ENCODE measurements at places on chromosomes 2 and 18.
A peak's percentile ranks its signal among the peaks of the same experiment; 100 is the strongest.

DNA sequence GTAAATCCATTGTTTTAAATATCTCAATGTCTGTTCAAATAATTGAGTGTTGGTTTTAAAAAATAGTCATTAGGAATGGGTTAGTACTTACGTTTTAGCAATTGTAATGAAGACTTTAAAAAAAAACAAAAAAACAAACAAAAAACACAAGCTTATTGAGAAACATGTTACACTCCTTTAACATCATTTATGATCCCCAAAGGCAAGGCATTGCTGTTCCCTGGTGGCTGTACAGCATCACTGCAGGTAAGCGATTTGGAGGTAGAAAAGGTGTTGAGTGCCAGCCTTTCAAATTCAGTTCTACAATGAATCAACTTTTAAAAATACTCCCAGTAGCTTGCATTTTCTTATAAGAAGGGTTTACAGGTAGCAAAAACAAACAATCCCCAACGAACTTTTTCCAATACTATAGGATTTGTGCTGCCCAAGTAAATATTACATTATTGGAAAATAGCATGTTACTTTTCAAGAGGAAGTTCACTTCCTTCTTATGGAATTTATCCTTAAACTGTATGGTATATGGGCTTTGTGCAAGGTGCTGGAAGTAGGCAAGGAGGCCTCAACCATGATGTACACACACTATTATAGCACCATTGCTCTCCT, 27.5 kb downstream of the CNRIP1 start:
- no peak for DNase-seq

DNA sequence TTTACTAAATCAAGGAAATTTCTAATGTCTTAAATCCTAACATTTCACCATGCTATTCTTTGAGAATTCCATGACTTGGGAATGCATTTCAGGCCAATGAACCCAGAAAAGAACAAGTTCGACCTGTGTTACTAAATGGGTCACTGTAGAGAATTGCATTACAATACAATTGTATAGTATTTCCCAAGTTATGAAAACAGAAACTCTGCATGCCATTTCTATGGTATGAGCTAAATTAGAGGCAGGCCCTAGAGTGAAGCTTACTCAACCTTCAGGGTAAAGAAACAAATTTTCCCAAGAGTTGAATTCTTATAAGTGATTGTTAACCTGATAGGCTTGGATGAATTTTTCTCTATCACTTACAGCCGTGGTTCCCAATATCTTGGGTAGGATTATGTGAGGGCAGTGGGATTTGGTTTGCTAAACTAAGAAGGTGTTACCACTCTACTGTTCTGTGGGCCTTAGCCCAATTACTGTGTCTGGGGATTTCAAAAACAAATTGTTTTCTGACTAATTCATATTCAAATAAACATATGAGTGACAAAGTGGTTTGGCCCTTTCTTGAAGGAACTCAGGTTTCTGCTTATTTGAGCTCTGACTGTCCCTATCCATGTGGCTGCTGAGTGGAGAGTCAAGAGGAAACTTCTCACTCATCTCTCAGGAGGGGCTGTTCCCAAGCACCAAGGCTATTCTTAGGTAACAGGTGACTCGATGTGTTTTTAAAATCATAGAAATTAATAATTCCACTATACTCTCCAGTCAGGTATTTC, 11.2 kb upstream of the SERPINB7 start:
- no peak for DNase-seq

GRCh38 chr2:204335451-204336058, 209.7 kb upstream of the PARD3B start:
- DNase-seq = no peak

GRCh38 chr2:149169656-149170055, 131.2 kb downstream of the LYPD6B start:
- no peak for DNase-seq

DNA sequence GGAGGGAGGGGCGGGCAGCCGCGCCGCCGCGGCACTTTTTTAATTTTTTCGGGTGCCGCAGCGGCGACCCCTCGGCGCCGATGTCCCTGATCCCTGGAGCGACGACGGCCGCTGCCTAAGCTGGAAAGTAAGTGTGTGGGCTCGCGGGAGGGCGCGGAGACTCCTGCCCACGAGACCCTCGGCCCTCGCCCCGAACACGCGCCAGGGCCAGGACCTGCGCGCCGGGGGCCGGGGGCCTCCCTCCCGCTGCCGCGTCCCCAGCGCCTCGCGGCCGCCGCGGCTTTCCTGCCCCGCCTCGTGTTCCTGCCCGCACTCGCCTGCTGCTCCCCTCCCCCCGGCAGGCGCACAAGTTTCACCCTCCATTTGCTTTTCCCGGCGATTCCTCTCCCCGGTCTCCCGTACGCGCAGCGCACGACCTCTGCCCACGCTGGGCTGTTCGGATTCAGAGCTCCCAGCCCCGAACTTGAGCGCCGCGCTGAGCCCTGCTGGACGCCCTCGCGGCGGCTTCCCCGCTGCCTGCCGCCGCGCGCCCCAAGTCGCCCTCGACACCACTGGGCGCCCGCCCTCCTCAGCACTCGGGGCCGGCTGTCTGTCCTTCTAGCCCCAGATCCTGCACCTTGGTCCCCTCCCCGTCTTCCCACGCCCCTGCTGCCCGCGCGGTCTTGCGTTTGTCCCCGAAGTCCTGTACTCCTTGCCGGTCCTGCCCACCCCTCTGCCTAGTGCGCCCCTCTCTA, 507 bp downstream of the PKP4 start:
- DNase-seq = peak; percentile 41

DNA sequence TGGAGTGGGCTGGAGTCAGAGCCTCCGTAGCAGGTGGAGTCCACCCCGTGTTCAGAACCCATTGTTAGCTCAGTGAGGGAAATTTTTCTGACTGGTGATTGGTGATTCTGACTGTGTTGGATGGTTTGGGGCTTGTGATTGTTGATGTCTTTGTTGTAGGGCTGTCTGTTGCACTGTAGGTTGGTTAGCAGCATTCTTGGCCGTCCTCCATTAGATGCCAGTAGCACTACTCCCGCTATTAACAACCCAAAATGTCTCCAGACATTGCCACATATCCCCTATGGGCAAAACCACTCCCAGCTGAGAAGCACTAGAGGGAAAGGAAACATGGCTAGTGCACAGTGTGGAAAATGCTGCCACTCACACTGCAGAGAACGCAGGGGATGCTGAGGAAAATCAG, 51.7 kb downstream of the ARMC9 start:
- no peak for DNase-seq

DNA sequence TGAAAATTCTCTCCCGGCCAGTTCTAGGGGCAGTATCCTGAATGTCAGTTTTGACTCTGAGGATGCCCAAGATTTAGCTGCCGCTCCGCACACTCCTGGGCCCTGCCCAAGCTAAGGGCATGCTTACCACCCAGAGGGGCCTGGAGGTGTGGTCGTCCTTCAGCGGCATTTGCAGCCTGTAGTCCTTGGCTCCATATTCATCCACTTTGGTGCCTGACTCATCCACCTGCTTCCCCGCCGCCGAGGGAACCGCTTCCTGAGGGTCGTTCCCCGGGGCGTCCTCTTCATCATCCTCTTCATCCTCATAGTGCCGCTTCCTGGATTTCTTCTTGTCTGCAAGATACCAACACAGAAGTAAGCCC, 577 bp downstream of the ERCC3 start:
- DNase-seq = no peak

GRCh38 chr2:137005210-137005609, 239.9 kb downstream of the THSD7B start:
- no peak for DNase-seq

DNA sequence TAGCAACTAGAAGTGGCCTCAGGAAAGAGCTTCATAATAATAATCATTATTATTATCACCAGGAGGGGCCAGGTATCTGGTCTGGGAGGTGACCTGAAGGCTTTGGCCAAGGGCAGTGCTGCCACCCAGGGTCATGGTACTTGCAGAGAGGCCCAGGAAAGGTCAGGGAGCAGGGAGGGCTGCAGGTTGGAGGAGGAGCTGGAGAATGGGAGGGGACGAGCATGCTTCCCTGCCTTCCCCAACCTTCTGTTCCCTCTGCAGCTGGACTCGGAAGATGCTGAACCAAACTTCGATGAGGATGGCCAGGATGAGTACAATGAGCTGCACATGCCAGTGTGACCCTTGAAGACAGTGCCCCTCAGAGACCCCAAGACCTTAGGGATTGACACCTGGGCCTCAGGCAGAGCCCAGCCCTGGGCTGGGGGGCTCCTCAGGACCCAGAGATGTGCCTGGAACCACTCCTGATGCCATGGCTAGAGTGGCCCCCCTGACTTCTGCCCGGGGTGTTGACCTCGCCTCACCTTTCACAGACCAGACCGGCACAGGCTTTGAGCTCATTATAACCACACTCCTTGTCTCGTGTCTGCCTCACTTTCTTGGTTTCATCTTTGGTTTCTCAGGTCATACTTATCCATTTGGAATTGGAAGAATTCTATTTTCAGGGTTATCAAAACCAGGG, 14.1 kb downstream of the SLC4A3 start:
- no peak for DNase-seq

- DNase-seq = no peak
Measured at GRCh38 chr2:506451-506850, 170.8 kb downstream of the TMEM18 start.

- DNase-seq = no peak
Measured at GRCh38 chr2:109120166-109120565, 8.8 kb upstream of the SH3RF3 start.

DNA sequence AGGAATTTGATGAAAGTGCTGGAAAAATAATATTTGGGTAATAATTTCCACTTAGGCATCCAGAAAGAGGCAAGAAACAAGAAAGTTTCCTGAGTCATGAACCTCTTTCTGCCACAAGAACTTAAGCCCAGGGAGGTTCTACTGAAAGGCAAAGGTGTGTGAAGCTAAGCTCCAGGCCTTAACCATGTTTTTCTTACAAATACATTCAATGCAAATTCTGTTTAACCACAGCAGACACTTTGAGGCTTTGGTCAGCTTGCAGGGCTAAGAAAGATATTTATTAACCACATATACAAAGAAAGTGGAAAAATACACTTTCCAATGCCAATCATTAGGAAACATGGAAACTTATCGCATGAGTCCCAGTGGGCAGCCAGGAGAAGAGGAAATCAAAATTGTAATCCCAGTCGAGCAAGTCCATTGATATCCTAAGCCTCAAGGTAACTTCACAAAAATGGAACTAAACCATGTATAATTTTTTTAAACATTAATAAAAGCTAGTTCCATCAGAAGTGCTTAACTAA, 68.3 kb downstream of the PIEZO2 start:
- no peak for DNase-seq

DNA sequence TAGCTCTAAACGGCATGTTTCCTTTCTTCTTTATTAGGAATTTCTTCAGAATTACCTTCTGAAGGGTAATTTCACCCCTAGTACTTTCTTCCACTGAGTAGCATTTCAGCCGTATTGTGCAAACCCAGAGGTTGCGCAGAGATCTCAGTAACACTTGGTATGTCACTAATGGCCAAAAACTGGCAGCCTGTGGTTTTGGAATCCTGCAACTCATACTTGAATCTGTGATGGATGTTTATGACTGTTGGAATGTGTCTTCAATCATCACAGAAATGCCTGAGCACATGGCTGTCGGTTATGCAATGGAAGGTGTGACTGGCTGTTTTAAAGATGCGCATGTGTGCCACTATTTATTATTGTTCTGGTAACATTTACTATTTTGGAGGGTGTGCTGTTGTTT, 100.0 kb downstream of the COLEC12 start:
- no peak for DNase-seq

- no peak for DNase-seq
Measured at GRCh38 chr2:33210626-33211025, 263.9 kb downstream of the LTBP1 start.

- DNase-seq = no peak
Measured at GRCh38 chr2:172953411-172953810, 122.2 kb upstream of the MAP3K20 start.

GRCh38 chr2:196143730-196144131, 27.6 kb downstream of the STK17B start:
- no peak for DNase-seq

DNA sequence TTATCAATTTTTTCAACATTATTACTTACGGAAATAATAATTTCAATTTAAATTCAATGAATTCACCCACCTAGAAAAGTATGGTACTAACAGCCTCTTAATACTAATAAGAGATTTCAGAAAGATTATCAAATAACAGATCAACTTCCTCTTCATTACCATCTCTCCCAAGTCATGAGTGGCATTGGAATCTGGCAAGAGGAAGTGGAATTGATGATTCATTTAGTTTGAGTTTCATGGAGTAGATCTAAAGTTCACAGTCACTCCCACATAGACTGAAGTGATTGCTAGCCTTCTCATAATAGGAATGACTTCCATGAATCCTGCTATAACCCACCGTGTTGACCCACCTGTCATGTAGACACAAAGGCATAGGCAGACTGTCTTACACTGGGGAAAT, 77.7 kb upstream of the WDR75 start:
- DNase-seq = no peak

GRCh38 chr2:237222601-237223041, 136.9 kb downstream of the COPS8 start:
- DNase-seq = no peak

GRCh38 chr2:109208951-109209335, 79.9 kb downstream of the SH3RF3 start:
- DNase-seq = no peak

DNA sequence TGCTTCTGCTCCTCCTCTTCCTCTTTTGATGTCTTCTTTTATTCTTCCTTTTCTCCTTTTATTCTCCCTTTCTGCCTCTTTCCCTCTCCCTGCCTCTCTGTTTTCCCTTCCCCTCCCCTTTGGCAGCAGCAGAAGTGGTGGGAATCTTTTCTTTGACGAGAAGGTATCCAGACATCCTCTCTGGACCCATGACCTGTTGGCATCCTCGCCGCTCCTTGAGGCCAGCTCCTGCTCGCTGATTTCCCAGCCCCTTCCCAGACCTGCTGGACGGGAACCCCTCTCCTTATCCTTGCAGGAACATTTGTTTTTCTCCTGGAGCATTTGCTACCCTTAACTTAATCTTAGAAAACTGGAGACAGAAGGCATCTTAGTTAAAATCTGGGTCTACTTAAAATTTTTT, 130.5 kb downstream of the LPIN1 start:
- DNase-seq = no peak

DNA sequence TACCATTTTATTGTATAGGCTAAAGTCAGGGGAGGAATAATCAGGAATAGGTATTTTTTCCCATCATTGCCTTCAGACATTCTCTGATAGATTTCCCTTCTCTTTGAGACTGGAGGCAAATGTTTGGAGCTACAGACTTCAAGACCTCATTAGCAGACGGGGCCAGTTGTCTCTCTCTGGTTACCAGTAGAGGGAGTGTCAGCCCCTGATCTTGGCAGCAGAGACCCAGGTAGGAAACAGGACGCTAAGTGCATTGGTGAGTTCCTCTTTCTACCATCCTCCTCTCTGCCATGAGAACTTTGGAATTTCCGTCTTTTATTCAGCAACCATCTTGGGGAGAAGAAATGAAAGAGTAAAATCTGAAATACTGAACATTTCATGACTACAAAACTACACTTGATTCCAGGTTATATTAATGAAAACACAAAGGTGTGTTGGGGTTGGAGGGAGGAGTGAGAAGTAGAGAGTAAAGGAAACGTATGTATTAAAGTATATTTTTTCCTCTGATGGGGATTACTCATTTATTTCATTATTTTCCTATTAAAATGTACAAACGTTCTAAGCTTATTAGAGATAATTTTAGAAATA, 186.2 kb upstream of the GCFC2 start:
- peak; percentile 40 for DNase-seq

- no peak for DNase-seq
Measured at GRCh38 chr2:240437861-240438809, 2.7 kb downstream of the GPC1 start.

Measured in NCI-H774 (cell line).